ENCODE measurements at places on chromosomes 6 and 20.

DNA sequence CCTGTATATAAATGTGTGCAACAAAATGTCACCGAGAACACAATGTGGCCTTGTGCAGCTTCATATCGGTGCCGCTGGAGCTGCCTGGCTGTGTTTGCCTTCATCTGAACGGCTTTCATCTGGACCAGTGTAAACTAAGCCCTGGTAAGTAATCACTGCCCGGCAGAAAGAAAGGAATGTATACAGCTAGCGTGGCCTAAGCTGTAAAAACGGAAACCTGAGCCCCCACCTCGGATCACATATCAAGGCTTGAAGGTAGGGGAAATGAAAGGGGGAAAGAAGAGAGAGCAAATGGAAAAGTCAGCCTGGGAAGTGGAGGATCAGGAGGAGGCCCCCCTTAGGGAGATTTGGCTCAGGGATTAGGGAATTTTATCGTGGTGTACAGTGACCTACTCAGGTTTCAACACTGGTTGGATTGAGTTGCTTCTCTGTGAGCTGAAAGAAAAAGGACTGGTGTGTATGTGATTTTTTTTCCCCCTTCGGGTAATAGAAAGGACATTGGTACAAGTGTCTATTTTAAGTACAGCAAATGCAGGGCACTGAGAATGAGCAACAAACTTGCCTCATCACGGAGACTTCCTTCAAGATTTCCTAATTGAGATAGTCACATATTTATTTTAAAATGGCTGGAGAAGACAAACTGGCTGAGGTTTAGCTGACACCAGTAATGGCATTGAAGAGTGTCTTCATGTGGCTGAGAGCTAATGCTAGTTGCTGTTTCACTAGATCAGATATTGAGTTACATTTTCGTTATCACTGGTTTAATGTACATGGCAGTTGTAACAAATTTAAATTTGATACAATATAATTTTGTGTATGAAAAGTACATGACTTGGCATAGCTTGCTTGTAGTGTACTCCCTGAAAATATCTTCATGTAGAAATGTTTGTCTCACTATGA is 3.5 kb downstream of the SOBP start:
- peak; percentile 54 for DNase-seq

- DNase-seq = no peak
Measured at GRCh38 chr6:1495344-1495743, 106.0 kb downstream of the FOXF2 start.

DNA sequence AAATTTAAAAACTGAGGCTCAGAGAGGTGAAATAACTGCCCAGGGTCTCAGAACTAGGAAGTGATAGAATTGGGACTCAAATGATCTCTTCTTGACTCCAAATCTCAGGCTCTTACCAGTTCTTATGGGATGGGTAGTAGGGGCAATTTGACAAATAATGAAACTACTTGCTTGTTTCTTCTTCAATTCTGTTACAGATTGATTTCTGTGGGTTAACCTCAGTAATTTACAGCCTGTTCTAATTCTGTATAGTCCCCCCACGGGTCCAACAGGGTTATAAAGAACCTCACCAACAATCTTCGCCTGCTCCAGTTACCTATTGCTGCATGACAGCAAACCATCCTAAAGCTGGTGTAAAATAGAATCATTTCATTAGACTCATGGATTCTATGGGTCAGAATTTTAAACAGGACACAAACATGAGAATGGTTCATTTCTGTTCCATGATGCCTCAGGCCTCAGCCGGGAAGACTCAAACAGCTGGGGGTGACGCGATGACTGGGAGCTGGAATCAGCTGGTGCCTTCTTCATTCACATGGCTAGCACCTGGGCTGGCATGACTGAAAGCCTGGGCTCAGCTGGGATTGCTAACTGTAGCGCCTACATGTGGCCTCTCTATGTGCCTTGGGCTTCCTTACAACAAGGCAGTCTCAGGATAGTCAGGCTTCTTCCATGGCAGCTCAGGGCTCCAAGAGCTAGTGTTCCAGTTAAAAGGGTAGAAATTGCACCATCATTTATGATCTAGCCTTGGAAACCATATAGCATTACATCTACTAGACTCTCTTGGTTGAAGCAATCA is 6.6 kb upstream of the WFDC2 start:
- DNase-seq = no peak

GRCh38 chr6:149769676-149770075 is 20.1 kb downstream of the PCMT1 start:
- DNase-seq = no peak

- no peak for DNase-seq
Measured at GRCh38 chr6:4932228-4932903, 71.5 kb downstream of the RPP40 start.
